Mesothelial cell of epicardium (in vitro differentiated cells): ENCODE measurements at places on chromosomes 6 and 20.
A peak's percentile ranks its signal among the peaks of the same experiment; 100 is the strongest.

GRCh38 chr6:108203189-108204112 lies 37.6 kb downstream of the NR2E1 start:
- no peak for DNase-seq

DNA sequence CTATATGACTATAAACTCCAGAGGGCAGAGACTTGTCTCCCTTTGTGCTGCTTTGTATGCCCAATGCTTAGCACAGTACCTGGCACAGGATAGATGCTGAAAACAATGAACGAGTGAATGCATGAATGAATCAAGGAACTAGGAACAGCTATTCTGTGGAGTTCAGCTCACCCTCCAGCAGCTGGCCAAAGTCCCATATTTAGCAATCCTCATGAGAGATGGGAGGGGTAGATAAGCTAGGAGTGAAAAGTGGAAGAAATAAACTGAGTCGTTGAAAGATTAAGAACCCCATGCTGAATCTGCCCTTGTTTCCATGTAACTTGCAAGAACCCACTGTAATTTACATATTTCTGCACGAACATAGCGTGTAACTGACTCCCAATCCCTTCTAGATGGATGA lies 106.5 kb downstream of the MAFB start:
- no peak for DNase-seq

DNA sequence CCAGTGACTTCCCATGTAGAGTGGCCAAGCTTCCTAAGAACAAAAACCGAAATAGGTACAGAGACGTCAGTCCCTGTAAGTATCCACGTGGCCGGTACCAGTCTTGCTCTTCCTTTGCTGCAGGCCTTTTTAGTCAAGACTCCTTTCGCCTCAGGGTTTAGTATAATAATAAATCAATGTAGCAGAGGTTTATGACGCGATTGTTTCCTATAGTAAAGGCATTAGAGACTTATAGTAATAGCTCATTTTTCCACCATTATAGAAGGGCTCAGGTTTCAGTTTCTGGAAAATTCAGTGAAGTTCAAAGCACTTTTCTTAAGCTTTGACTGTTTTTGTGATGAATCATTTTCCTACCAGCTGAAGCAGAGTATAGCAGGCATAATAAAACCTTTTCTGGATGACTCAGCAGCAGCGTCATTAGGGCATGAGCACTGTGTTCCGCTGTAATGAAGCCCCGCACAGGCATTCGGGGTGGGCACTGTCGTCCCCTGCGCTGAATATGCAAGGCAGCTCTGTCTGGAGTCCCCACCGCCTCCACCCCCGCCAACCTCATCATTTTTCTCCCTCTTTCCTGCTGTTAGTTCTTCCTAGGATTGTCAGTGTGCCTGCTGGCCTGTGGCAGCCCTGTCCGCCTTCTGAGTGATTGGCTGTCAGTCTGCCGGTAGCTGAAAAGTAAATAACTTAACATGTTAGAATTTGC lies 51.3 kb downstream of the PTPN1 start:
- DNase-seq = no peak

- no peak for DNase-seq
Observed at GRCh38 chr6:159109391-159109790, 59.8 kb upstream of the FNDC1 start.

DNA sequence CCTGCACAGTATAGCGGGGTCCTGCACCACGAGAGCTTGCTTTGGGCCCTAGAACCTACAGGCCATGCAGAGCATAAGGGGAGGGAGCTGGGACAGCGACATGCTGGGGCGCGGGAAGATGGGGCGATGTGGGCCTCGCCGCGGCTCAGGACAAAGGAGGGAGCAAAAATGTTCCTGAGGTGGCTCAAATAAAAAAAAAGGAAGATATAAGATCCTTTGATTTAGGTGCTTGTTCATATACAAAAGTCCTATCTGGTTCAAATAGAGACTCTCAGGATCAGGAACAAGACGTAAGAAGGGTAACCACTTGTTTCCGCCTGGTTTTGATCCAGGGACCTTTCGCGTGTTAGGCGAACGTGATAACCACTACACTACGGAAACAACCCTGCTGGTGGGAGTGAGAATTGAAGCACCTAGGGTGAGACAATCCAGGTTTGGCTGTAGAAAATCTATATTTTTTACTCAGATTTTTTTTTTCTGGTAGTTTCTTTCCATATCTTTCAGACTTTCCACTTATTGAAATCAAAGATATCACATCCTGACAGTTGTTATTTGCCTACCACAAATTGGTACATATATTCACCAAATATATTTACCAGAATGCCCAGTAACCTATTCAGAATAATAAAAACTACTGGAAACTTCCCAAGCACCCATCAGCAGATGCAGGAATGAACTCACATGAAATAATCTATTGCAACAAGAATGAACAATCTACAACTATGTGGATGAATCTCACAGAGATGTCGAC lies 177.9 kb upstream of the ZNF184 start:
- no peak for DNase-seq

DNA sequence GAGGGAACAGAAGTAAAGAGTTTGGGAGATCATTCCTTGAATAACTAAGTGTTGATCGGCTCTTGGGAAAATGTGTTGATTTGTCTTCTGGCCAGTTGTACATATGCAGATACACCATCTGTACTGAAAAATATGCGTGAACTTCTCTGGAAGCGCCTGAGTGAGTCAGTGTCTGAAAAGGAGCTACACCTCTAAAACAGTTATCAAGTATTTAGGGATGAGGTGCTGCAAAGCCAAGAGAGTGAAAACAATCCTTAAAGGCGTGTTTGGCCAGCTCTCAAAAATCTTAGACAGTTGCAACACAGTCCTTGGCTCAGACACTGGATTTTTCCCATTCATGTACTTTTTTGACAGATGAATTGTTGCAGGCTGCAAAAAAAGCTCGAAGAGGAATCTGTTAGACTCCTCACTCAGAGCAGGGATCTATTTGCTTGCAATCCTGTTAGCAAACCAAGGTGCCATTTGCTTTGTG lies 61.3 kb downstream of the BMP6 start:
- DNase-seq = no peak

- no peak for DNase-seq
Observed at GRCh38 chr6:82361631-82362030, 2.0 kb upstream of the TPBG start.

DNA sequence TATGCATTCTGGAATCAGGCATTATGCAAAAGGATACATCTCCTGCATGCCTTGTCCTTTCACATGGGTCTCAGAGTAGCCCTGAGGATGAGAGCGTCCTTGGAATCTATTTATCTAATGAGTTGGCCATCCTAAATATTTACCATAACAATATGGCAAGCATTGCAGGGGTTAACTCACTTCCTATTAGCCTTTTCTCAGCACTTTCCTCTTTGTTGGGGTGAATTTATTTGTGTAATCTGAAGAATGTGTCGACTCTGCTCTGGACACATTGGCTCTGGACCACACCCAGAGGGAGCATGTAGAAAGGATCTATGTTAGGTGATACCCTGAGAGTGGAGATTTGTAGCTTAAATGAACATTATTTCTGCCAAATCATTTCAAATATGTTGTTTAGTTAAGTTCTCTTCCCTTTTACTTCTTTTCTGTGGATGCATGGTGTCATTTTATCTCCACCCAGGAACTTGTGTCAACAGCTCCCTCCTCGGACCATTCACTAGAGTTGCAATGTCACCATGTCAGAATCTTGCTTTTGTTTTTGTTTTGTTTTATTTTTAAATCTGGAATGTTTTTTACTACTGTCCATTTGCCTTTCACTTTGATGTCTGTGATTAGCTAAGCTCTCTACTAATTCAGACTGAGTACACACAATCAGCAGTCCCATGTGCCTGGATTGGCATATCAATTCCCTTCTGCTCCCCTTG lies 757.0 kb upstream of the MMS22L start:
- DNase-seq = no peak

- DNase-seq = no peak
Observed at GRCh38 chr6:70163795-70164194, 139.1 kb downstream of the COL9A1 start.

DNA sequence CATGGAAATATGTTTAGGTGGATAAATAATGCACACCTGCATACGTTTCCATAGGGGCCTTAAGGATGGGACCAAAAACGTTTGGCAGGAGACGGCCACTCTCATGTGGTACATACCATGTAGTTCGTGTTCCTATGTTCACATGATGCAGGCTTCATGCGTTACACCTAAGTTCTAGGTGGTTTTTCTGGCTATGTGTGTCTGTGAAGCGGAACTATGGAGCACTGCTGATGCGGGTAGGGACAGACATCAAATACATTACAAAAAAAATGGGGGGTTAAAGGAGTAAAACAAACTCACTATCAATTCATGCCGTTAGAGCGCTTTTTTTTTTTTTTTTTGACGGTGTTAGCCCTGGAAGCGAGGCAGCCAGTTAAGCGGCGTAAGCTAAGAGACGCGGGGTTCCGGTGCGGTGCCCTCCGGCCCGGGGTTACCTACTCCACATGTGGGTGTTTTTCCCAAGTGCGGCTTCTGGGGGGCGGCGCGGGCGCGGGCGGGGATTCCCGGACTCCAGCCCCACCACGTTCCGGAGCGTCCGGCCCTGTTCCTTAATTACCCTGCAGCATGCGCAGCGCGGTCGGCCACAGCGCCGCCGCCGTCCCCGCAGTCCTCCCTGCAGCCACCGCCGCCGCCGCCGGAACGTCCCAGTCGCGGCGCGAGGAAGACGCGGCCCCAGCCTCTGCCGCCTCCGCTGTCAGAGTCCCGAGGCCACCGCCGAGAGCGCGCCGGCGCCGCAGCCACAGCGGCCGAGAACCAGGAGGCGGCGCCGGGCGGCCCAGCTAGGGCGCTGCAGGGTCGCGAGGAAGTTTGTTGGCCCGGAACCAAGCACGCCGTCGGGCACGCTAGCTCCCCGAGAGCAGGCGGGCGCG lies 648 bp downstream of the COL19A1 start:
- peak; percentile 40 for DNase-seq

DNA sequence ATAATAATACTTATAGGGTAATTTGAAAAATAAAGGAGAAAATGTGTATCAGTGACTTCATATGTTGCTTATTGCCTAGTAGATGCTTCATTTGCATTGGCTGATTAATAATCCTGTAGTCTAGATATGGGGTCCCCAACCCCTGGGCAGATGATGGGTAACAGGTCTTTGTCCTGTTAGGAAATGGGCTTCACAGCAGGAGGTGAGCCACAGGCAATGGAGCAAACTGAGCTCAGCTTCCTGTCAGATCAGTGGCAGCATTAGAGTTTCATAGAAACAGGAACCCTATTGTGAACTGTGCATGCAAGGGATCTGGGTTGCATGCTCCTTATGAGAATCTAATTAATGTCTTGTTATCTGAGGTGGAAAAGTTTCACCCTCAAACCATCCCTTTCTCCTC lies 1049.5 kb upstream of the EPHA7 start:
- no peak for DNase-seq

DNA sequence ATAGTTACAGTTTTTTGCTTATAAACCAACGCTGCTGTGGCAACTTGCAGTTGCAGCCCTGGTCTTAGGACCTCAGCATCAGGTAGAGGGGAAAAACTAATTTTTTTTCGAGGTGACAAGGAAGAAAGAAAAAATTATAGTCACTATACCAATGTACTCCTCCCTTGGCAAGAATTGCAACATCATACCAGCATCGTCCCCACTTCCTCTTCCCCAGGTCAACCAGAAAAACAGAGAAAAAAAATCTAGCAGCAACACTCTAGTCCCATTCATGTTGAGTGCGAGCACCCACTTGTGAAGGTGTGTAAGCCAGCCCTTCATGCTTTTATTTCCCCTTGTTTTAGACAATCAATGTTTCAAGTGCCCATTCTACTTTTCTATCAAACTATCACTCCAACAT lies 13.1 kb upstream of the DCBLD1 start:
- DNase-seq = no peak

DNA sequence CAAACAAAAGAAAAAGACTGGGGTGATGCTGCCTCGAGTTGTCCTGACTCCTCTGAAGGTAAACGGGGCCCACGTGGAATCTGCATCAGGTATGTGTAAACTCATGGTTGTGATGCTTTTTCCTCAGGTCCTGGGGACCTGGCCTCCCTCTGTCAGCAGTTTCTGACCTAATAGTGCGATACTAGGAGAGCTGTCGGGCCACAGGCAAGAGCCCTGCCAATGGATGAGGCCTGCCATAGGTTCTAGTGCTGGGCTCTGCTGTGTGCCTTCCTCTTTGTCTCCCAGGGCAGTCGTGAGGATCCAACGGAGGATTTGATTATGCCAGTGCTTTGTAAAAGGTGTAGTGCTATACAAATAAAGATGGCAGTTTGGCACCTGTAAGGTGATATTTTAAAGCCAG lies 71.2 kb downstream of the ASXL1 start:
- DNase-seq = no peak

- no peak for DNase-seq
Observed at GRCh38 chr6:22313796-22314195, 17.0 kb upstream of the PRL start.

DNA sequence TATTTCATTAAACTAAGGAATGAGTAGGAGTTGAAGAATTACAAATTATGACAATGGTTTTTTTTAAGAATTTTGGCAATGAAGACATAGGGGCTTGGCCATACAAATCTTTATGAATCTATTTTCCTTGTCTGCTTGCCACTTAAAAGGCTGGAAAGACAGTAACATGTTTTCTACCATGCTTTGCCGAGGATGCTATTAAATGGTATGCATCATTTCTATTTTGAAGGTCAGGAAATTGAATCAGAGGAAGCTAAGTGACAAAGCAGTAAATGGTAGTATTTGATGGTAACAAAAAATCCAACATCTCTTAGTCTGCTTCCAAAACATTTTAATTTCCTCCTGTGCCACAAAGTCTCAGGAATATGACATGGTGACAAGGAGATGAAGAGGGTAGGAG lies 287.2 kb downstream of the RFPL4B start:
- DNase-seq = no peak

DNA sequence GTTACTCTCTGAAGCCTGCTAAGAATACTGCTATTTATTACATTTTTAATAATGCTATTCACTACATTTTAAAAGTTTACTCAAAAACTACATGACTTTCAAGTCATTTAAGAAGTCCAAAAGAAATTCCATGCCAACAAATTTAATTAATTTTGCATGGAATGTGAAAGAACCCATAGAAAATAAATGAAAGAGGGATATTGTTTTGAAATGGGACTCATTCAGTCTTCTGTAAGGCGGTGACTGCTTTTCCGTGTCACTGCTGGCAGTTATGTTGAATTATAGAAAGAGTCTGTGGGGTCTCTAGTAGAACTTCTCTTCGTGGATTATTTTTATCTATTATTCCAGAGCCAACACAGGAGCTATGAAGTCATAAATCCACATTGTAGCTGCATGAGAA lies 211.2 kb downstream of the LAMA2 start:
- no peak for DNase-seq

DNA sequence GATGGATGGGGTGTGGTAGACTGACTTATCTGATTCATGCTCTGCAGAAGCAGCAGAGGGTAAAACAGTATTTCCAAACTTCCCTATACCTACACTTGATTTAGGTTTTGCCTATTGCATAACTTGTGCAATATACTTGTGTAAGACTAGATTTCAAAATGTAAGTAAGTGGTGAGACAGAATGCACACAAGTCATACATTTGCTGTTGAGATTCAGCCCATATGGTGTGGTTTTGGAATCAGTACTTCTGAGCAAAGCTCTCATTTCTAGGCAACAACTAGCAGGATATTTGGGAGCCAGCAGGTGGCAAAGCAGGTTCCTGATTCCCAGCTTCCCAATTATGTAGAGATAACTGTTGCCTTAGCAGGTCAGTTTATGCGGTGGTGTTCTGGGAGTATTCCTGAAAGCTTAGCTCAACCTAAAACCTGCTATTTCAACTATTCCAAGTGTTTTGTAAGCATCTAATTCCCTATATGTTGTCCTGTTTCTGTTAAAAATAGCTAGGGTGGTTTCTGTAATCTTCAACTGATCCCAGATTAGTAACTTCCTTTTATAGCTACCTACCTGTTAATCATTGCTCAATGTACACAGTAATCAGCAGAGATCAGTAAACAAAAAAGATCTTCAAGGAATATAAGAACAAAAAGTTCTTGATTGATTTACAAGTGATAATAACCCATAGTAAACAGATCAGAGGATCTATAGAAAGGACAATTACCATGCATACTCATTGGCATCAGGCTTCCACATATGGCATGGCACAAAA lies 8.5 kb upstream of the FABP7 start:
- no peak for DNase-seq
